ENCODE measurements at places on chromosomes 1 and 21.

DNA sequence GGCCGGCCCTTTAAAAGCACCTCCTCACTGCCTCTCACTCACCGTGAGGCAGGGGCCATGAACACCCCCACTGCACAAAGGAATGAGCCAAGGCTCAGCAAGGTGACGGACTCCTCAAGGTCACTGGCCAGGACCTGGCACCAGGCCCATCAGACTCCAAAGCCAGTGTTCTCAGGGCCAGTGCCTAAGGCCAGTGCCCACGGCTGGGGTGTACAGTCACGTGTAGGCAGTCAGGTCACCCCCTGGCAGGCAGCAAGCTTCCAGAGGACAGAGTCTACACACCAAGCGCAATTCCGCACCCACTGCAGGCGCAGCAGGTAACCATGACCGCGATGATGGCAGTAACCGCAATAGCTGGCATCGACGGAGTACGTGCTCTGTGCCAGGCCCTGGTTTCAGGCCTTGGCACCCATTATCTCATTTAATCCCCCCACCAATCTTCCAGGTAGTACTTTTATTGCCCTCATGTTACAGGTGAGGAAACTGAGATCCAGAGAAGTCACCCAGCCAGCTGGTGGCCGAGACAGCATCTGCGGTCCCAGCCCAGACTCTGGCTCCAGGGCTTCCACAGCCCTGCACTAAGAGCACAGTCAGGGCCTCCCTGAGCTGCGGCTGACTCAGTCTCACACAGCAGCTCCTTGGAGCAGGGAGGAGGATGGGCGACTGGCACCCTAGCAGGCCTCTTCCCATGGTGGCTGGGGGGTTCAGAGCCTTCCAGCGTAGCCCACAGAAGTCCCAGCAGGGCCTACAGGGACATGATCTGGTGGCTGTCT, 27.0 kb downstream of the RAP1GAP start:
- DNase-seq, result no peak

DNA sequence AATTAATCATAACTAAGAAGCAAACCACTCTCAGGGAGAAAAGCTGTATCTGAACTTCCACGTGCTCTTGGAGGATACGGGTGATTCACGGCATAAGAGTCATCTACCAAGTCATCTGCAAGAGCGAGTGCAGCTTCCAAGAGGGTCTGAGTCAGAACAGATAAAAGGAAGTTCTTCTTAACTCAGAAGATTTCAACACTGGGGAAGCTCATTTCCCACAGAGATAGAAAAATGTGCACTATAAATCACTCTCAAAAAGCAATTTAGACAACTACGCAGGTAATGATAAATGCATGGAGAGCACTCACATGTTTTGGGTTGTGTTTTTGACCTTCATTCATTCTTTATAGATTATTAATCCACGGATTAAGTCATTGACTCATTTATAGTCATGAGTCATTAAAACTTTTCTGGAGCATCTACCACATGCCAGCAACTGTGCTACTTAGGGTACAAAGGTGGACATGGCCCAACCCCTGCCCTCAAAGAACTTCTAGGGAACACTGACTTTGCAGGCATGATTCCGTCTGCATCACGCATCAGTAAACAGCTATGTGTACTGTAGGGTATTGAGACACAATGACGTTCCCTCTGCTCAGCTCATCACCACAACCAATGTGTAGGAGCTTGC, 20.8 kb downstream of the KCNJ15 start:
- DNase-seq, result peak; percentile 99

- DNase-seq, result peak; percentile 47
Observed at GRCh38 chr1:12488666-12489354, 129.2 kb downstream of the DHRS3 start.

GRCh38 chr1:181503171-181503810, 20.0 kb downstream of the CACNA1E start:
- DNase-seq, result peak; percentile 1

Measured in ELR (cell line).